ENCODE measurements at places on chromosomes 12 and 14. TPM values are rescaled to one million over a fixed set of nuclear protein-coding genes. Genes with fewer than 3 reads are reported as not detected.

Gene RNASE9
- not detected for total RNA-seq

Gene KCNC2
- total RNA-seq, result not detected

Gene MYH6
- total RNA-seq, result not detected

Gene AICDA
- total RNA-seq, result not detected

Gene RFX4
- total RNA-seq, result not detected

Gene ZFHX2
- total RNA-seq, result 0.87 TPM

Gene CPSF2
- total RNA-seq, result 34.2 TPM

Gene DEPDC4
- total RNA-seq, result 0.64 TPM

Gene NTS
- total RNA-seq, result not detected

Gene SLC7A8
- total RNA-seq, result 46.5 TPM

Gene MYO1H
- not detected for total RNA-seq

Gene STAC3
- total RNA-seq, result 2.0 TPM

Gene B4GALNT1
- 0.38 TPM for total RNA-seq

Gene ABCD2
- 0.24 TPM for total RNA-seq

Gene NGB
- not detected for total RNA-seq

Gene NANOG
- 0.16 TPM for total RNA-seq

Gene FAM186B
- total RNA-seq, result 1.9 TPM

Gene C1QL4
- 0.73 TPM for total RNA-seq

Gene LTB4R
- total RNA-seq, result 98.1 TPM

Gene PTCSC3
- total RNA-seq, result not detected

Gene POTEM
- not detected for total RNA-seq

Gene LETMD1
- total RNA-seq, result 90.4 TPM

Gene MDP1
- 10.9 TPM for total RNA-seq

Gene TBX5
- total RNA-seq, result not detected

Gene KRT6C
- total RNA-seq, result 23.7 TPM

Gene TEX52
- not detected for total RNA-seq

Gene KRT4
- 1.6 TPM for total RNA-seq

Gene TRIM9
- total RNA-seq, result 1.5 TPM

Gene ADGRD1
- 12.3 TPM for total RNA-seq
